ENCODE measurements at places on chromosomes 7 and 10.

- no peak for DNase-seq
These were observed 53.5 kb downstream of the SEPTIN7 start for GRCh38 chr7:35854311-35854710.

DNA sequence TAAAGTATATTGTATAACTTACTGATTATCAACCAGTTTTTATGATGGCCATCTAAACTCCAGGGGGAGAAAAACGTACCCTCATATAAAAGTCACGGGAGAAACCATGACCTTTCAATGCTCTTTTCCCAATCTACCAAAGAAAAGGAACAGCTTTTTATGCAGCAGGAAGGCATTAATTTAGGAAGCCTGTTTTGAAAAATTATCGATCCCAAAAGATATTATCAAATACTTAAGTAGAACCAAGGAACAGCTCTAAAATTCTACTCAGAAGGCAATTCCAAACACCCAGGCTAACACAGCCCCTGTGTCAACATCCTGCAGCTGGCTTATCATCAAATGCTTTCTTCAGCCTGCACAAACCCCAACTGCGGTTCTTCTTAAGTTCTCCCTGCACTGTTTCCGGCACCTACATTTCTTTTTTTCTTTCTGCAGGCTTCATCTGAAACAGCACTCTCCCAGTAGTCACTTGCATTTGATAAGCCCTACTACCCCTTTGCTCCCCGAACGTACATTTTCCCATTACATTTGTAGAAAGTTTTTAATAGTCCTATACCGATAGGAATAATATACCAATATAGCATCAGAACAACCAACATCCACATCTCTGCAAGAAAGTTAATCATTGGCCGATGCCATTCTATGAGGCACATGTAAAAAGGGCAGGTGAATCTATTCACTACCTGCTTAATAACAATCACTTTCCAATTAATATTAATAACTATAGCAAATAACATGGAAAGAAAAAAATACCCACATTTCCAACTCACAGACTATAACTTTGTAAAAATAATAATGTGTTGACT is 47.9 kb downstream of the PIP4K2A start:
- peak; percentile 85 for DNase-seq

- DNase-seq: no peak
These were observed 37.5 kb downstream of the ZNF467 start for GRCh38 chr7:149735779-149736477.

- no peak for DNase-seq
These were observed 260.8 kb upstream of the COBL start for GRCh38 chr7:51577390-51577789.

GRCh38 chr7:25565949-25566348 is 337.7 kb upstream of the NPVF start:
- DNase-seq: peak; percentile 75

DNA sequence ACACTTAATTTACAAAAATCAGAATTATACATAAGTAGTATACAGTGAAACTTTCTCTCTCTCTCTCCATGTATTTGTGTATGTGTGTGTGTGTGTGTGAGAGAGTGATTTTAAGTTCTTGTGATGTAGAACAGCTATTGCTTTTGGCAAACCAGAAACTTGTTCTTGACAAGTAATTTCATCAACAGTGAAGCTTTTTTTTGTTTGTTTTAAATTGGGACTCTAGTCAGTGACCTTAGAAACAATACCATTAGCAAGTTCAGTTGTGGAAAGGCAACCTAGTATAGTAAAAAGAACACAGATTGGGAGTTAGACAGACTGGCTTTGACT is 319.1 kb downstream of the PTEN start:
- DNase-seq: no peak

DNA sequence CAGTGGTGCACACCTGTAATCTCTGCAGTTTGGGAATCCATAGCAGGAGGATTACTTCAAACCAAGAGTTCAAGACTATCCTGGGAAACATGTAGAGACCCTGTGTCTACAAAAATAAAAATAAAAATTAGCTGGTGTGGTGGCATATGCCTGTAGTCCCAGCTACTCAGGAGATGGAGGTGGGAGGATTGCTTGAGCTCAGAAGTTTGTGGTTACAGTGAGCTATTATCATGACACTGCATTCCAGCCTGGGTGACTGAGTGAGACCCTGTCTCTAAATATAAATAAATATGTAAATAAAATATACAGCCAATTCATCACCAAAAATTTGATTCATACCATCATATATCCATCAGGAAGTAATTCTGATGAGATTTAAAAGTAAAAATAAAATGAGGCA is 60.9 kb downstream of the ANKRD7 start:
- no peak for DNase-seq

DNA sequence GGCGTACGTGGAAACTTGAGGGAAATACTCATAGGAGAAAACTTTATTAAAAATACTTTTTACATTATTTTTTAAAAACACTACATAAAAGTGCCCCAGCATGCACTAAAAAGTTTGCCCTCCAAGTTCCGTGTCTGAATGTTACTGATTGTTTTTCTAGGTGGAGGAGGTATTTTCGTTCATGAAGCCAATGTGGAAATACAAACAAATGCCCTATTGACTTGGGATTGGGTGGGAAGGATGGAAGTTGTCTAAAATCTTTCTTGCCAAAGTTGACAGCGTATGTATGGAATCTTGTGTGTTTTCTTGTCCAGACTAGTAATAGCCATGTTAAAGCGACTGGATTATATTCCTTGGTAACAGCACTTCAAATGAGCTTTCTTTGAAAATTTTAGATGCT is 1.2 kb downstream of the PROSER2 start:
- DNase-seq: no peak
